Sigmoid colon (tissue), 7 donors: ENCODE measurements at places on chromosomes 6 and 20. TPM values are rescaled to one million over a fixed set of nuclear protein-coding genes. Genes with fewer than 3 reads are reported as not detected.
A peak's percentile ranks its signal among the peaks of the same experiment; 100 is the strongest.

DNA sequence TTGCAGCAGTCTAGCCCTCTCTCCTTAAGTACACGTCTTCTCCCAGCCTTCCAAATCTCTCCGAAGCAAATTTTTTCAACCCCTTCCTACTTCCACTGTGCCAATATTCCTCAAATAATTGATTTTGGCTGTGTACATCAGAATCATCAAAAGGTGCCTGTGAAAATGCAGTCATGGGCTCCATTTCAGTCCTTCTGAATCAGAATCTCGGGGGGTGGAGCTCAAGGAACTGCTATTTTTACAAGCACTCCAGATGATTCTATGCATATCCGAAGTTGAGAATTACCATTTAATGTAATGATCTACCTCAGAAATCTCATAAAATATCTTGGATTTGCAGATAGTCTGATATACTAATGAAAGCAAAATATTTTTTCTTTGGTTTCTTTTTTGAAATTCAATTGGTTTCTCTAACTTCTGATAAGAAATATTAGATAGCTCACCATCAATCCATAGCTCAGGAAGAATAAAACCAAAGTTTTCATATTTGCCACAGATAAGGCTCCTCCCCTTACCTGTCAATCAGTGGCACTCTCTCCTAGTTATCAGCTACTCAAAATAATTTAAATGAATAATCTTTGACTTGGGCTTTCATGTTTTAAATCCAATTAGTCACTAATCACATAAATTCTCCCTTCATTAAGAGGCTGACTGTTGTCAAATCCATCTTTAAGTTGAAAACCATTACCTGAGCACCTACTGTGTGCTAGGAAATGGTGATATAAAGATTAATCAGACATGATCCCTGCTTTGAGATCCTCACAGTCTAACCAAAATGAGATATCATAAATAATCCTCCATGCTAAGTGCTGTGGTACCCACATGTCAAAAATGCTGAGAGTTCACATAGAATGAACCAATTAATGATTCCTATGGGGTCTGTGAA lies 36.4 kb upstream of the STXBP5 start:
- DNase-seq = no peak

DNA sequence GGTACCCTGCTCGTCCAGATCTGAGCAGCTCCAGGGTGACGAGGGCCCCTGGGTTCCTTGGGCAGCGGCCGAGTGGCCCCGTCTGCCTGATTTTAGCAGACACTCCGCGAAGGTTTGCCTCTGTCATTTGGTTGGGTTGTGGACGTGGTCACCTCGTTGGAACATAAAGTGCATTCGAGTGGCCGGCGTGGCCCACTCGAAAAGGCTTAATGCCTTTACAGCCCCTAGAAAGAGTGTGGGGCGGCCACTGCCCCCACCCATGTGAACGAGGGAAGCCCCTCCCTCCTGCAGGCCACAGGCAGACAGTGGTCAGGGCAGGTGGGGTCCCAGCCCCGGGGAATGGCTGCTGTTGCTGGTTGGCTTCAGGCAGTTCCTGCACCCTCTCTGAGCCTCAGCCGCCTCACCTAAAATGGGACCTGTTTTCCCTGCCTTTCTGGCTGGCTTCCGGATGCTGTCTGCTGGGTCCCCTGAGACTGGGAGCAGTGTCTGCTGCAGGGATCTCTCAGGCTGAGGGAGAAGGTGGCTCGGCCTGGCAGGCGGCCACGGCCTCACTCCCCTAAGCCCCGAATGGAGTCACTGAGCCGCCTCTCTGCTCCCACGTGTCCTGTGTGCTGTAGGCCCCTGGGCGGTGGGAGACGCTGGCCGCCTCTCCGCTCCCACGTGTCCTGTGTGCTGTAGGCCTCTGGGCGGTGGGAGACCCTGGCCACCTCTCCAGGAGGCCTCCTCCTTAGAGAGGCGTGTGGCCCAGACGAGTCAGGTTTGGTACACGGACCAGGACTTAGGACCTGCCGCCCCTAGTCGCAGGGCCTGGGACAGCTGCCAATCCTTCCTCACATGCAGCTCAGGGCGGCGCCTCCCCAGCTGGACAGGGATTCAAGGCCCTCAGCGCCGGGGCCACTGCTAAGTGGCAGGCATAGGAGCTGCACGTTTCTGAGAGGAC lies 233.0 kb downstream of the ERMARD start:
- DNase-seq = peak; percentile 63

DNA sequence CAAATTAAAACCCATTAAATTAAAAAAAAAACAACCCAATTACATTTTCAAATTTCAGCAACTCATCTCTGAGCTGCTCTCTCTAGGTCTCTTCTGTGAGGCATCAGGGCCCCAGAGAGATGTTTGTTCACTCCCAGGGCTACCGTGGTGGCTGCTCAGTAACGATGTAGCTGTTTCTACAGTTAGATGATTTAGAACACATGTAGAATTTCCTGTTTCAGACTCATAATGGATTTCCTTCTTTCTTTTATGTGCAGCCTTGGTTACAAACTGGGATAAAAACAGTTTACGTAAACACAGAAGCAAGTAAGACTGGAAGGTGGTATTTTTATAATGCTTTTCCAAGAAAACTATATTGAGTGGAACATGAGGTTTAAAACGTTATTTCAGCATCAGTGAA lies 116.1 kb upstream of the CCN2 start:
- no peak for DNase-seq

DNA sequence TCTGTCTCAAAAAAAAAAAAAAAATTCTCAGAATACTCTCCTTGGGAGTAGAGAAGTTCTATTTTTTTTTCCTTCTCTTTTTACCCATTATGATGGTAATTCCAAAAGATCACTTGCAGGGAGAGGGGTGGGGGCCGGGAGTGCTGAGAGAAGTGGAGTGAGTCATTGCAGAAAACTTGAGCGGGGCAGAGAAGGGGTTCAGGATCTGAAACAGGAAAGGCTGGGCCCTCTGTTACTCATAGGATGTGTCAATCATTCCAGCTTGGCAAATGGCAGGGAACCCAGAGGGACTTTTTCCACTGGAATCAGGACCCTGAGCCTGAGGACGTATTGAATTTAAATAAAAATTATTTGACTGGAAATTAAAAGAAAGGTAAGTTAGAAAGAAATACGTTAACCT lies 111.4 kb upstream of the ARMC2 start:
- DNase-seq = no peak

- no peak for DNase-seq
Measured at GRCh38 chr20:4800676-4801449, 79.2 kb downstream of the PRND start.

GRCh38 chr6:87297119-87297518 lies 25.3 kb upstream of the SMIM8 start:
- DNase-seq = no peak

DNA sequence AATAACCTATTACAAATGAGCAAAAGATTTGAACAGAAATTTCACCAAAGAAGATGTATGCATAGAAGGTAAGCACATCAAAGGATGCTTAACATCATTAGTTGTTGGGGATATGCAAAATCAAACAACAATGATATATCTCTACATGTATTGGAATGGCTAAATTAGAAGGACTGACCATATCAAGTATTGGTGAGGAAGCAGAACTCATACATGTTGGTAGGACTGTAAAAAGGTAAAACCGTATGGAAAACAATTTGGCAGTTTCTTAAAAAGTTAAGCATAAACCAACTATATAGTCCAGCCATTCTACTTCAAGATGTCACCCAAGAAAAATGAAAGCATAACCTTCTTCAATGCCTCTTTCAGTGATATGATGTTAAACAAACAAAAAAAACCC lies 114.0 kb downstream of the MYB start:
- DNase-seq = no peak

DNA sequence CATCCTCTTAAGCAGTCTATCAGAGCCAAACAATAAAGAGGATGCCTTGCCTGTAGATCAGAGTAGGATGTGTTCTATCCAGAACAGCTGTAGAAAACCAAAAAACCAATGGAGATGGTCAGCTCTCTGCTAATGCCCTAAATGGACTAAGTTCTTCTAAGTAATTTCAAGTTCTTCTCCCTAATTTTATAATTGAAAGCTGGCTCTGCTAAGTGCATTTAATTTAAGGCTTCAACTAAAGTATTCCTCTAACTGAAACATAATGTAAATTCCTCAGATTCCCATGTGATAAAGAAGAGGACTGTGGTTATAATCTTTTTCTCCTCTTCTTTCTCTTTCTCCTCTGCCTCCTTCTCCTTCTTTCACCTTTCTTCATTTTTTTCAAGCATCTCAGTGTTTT lies 709.5 kb downstream of the KIF16B start:
- DNase-seq = no peak

GRCh38 chr20:22226849-22227700 lies 357.3 kb downstream of the FOXA2 start:
- no peak for DNase-seq

GRCh38 chr6:37242429-37243052 lies 15.0 kb upstream of the TBC1D22B start:
- DNase-seq = peak; percentile 77

GRCh38 chr6:16950302-16950701 lies 151.5 kb upstream of the STMND1 start:
- DNase-seq = no peak

DNA sequence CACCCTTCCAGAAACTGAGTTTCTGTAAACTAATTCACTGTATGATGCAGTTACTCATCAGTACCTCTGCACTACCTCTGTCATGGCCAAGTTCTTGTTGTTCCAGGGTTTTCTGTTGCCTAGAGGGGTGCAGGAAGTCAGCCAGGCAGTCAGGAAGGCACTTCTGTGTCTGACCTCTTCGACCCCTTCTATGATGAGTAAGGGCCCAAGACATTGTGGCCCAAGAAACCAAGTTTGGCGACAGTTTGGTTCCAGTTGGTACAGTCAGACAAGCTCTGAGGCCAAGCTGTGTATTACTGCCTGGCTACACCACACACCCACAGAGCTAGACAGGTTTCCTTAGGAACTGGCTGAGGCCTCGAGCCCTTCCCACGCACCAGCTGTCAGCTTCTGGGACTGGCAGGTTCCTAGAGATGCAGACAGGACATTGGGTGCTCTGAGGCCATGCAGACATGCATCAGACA lies 41.2 kb downstream of the TRAF3IP2 start:
- no peak for DNase-seq

GRCh38 chr20:60266177-60266823 lies 308.1 kb downstream of the CDH26 start:
- DNase-seq = no peak

- no peak for DNase-seq
Measured at GRCh38 chr20:7497985-7498384, 442.3 kb downstream of the HAO1 start.

- no peak for DNase-seq
Measured at GRCh38 chr6:41215777-41216176, 12.4 kb upstream of the TREML4 start.

DNA sequence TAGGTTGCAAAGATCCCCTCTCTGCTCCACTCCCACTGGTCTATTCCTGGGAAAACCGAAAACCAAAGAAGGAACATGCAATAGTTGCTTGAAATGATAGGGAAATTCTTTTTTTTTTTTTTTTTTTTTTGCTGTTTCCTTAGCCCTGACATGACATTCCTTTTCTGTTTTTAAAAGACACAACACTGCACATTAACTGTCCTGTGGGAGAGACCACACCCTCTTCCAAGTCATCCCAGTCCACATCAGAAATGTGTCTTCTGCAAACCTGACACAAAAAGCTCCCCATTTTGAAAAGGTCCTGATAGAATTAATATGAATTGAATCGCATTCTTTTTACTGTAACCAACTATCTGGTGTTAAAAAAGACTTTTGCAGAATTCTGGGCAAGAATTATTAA lies 43.4 kb upstream of the RIPOR2 start:
- DNase-seq = no peak

DNA sequence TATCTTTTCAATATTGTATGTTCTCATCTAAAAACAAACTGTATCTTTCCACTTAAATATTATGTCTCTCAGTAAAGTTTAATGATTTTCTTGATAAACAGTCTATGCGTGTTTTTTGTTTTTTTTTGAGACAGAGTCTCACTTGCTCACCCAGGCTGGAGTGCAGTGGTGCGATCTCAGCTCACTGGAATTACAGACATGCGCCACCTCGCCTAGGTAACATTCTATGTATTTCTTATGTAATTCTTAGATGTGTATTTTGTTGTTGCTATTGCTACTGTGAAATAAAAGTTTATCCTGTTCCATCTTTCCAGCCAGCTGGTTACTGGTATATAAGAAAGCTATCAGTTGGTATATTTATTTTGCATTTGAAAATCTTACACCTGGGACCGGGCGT lies 29.4 kb downstream of the ABHD12 start:
- no peak for DNase-seq

DNA sequence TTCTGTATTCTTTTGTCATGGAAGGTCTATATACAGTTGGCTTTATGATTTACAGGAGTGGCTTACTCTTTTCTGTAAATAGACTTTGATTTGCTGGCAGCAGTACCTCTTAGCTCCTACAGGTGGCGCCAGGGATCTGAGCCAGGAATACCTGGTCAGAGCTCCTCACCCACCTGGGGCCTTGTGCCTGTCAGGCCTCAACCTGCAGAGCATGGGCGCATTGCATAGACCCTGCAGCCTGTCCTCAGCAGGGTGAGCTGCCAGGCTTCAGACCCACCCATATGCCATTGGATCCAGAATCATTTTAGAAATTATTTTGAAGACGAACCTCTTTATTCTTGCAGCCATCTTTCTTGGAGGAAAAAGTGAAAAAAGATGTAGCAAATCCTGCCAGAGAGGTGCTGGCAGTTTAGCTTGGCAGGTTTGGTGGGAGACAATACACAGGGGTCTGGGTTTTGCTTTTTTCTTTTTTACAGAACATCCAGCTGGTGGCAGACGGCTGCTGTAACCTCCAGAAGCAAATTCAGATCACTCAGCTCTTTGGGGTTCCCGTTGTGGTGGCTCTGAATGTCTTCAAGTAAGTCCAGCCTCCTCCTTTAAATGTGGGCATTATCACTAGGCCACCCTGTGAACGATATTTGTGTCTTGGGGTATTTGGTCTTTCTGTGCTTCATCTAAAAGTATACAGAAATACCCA lies 149.1 kb downstream of the MTHFD1L start:
- DNase-seq = peak; percentile 89

DNA sequence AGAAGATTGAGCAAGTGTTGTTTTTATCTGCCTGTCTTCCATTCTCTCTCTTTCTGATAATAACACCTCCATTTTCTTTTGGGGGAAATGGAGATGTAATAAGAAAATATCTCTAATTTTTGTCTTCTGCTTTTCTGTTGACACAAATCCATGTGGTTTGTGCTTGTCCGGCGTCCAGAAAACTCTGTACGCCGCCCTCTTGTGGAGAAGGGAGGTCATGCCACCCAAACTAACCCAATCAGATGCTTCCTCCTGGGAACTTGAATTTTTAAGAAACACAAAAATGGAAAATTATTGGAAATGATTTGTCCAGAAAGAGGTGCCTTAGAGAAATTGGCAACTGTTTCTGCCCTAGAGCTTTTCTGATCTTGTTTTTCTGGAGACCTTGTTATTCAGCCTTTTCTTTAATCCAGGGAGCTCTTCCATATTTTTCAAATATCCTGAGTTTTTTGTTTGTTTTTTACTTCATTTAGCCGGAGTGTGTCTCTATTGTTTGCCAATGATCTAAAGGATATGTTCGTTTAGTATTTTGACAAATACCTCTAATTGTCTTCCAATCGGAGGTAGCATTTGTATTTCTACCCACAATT lies 17.8 kb upstream of the FNDC1 start:
- no peak for DNase-seq

The SLC25A27 gene
- total RNA-seq = 39.7 TPM

The POM121L2 gene
- not detected for total RNA-seq

The ASIP gene
- 0.99 TPM for total RNA-seq

The TRIM40 gene
- not detected for total RNA-seq

The PSORS1C2 gene
- total RNA-seq = not detected

The FILIP1 gene
- 51.5 TPM for total RNA-seq

The OR11A1 gene
- total RNA-seq = not detected

The GNAS-AS1 gene
- total RNA-seq = 0.36 TPM

The TULP1 gene
- not detected for total RNA-seq

The SRMS gene
- total RNA-seq = not detected

The CST2 gene
- not detected for total RNA-seq

The ENPP5 gene
- total RNA-seq = 0.55 TPM

The IL17A gene
- not detected for total RNA-seq
